ENCODE measurements at places on chromosomes 1 and 21. TPM values are rescaled to one million over a fixed set of nuclear protein-coding genes. Genes with fewer than 3 reads are reported as not detected.

Gene RNASEL
- total RNA-seq = 4.8 TPM

GRCh38 chr1:176193023-176193422 is 14.1 kb downstream of the COP1 start:
- no peak overlapping the region for H3K4me3 ChIP-seq
- DNase-seq = no peak
- no peaks in the 10 kb centered on the region for H3K36me3 ChIP-seq
- no peak overlapping the region for H3K27ac ChIP-seq
- H3K4me1 ChIP-seq = peaks cover 5% of the 10 kb centered on the region

DNA sequence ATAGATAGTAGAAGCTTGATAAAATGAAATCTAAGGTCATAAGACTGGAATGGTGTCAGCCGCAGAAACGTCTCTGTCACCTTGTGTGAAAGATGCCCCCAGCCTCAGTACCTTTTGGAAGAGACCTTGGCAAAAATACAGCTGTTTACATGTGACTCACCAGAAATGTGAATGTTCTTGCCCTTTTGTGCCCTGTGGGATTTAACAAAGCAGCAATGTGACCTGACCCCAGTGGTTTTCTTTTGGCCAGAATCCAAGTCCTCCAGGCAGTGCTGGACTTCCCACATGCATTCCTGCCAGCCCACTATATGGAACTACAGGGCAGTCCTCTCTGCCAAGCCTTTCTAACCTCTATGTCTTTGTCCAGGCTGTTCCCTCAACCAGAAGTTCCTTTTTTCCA is 27.2 kb upstream of the LRRC8C start:
- DNase-seq = no peak
- no peaks in the 10 kb centered on the region for H3K36me3 ChIP-seq
- H3K4me3 ChIP-seq = no peak overlapping the region
- H3K27me3 ChIP-seq = no peaks in the 10 kb centered on the region
- peaks cover 39% of the 10 kb centered on the region for H3K4me1 ChIP-seq

DNA sequence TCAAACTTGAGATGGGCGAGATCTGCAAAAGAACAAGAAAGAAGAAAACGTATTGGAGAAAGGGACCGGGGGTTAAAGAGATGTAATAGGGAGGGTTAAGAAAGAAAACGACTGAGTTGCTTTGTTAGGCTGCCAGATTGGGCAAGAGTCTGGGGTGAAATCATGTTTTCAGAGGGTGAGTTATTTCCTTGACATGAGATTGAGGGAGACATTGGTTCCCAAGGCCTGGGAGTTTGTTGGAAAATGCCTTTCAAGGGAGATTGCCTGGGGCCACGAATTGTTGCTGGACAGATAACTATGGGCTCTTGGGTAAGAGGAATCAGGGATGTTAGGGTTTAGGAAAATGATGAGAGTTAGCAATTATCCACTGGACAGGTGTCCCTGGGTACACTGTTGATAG is 776 bp upstream of the CADM3 start:
- no peak overlapping the region for H3K4me3 ChIP-seq
- peaks cover 27% of the 10 kb centered on the region for H3K27me3 ChIP-seq
- no peak overlapping the region for H3K27ac ChIP-seq
- peaks cover 6% of the 10 kb centered on the region for H3K4me1 ChIP-seq
- DNase-seq = no peak

DNA sequence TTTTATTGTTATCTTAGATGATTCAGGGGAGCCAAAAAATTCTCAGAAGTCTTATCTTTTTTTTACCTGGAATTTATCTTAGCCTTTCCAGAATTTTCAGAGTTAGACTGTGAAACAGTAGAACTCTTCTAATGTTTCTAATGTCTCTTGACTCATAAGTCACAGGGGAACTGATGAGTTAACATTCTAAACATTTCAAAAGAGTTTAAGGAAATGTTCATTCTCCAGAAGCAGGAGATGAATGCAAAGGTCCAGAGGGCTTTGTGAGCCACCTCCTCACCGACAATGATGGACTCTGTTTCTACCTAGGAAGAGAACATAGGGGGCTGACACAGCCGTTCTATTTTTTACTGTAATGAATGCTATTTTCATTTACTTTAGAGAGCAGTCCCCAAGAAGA is 157.5 kb downstream of the BRINP2 start:
- no peak overlapping the region for H3K27ac ChIP-seq
- H3K4me3 ChIP-seq = no peak overlapping the region
- no peak for DNase-seq
- H3K27me3 ChIP-seq = no peaks in the 10 kb centered on the region
- no peaks in the 10 kb centered on the region for H3K4me1 ChIP-seq
- H3K36me3 ChIP-seq = no peaks in the 10 kb centered on the region

Data from natural killer cell (primary cell).